ENCODE measurements at places on chromosomes 4 and X.

DNA sequence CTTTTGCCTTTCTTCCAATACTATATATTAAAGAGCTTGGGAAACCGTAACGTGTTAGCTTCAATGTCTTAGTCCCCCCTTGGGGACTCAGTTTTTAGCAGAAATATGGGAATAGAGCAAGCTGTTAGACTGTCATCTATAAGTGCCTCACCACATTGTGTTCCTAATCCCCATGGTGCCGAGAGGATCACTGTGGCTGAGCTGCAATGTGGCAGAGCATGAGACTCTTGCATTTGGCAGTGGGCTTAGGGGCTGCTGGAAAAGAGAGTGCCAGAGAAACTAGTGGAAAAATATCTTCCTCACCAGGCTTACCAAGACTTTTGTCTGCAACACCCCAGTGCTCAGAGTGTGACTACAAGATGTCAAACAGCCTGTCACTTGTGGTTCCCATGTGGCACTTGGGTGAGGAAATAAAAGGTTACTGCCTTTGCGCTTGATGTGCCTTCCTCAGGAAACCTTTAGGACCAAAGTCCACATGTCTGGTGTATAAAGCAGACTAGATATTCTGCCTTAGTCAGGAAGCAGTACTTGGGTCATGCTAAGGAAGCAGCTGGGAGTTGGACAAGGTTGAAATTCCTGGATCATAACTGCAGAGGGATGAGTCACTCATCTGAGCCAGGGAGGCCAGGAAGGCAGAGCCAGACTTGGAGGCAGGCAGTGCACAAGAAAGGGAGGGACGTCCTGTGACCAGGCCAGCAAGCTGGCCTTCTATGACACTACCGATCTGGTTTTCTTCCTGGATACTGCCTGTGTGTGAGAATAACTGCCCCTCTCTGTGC is 9.7 kb upstream of the MAGEA4 start:
- DNase-seq = no peak

- no peak for DNase-seq
Observed at GRCh38 chr4:59925290-59925689, 1274.8 kb upstream of the ADGRL3 start.

DNA sequence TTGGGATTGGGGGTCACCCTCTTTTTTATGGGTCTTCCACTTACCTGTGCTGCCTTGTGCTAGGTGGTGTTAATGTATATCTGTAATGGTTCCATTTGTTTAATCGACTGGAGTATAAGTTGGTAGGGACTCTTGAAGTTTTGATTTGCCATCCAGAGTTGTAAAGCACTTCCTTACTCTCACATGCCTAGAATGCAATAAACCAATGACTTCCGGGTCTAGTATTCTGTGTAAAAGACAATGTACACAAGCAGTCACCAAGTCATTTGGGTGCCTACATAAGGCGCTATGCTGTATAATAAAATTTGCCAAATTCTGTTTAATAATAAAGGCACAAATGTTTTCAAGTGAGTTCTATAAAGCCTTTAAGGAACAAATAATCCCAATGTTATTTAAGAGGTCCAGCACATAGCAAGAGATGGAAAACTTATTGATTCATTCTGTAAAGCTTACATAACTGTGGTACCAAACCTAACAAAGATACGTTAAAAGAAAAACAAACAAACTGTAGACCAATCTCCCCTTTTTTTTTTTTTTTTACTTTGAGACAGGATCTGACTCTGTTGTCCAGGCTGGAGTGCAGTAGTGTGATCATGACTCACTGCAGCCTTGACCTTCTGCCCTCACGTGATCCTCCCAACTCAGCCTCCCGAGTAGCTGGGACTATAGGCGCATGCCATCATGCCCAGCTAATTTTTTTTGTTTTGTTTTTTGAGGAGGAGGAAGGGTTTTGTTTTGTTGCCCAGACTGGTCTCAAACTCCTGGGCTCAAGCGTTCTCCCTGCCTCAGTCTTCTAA is 41.5 kb upstream of the HPRT1 start:
- no peak for DNase-seq

GRCh38 chr4:7645956-7646355 is 211.2 kb upstream of the PSAPL1 start:
- DNase-seq = no peak

GRCh38 chr4:140497747-140498636 is at the start of gene MGAT4D:
MGAT4D (minus strand) TSS chr4:140498293; CDS start chr4:140498222, 71 bp downstream.
- no peak for DNase-seq

DNA sequence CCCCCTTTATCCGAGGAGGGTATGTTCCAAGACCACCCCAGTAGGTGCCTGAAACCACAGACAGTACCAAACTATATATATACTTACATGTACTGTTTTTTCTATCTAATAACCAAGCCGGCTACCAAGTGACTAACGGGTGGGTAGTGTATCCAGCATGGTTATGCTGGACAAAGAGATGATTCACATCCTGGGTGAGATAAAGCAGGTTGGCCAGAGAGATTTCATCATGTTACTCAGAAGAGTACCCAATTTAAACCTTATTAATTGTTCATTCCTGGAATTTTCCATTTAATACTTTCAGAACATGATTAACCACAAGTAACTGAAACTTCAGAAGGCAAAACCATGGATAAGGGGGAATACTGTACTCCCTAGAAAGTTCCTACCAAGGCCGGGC is 46.5 kb downstream of the RFC1 start:
- DNase-seq = no peak
